ENCODE measurements at places on chromosomes 1 and 21. TPM values are rescaled to one million over a fixed set of nuclear protein-coding genes. Genes with fewer than 3 reads are reported as not detected.

DNA sequence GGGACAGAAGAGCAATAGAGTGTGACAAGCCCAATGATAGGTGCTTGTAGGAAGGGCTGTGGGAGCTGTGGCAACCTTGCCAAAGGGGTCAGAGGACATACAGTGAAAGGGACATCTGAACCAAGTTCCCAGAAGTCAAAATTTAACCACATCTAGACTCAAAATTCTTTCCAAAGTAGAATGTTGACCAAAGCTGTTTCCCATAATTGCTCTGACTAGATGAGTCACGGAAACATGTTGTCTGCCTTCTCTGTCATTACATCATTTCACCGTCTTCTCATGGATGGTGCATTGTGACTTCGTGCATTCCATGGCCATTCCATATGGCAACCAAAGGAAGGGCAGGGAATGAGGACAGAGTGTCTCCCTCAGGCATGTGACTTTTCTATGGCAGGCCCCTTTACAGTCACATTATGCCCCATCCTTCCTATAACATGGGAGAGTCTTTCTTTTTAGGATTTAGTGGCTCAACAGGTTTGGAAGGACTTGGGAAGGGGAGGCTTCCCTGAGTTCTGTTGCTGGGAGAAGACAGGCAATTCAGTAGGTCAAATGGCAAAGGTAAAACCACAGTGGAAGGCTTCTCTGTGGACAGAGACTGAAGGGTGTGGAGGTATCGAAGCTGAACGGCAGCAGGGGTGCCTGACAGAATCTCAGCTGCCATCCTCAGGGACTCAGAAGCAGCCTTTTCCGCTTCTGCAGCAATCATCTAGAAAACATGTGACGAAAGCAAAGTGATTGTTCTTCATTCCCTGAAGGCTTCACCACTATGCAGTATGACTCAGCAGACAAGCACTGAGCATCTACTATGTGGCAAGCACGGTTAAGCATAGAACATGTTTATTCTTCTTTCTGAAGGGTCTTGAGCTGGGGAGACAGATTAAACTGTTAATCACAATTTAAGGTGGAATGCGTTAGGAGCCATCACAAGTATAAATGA lies 24.7 kb downstream of the NPHS2 start:
- peak; percentile 70 for DNase-seq

DNA sequence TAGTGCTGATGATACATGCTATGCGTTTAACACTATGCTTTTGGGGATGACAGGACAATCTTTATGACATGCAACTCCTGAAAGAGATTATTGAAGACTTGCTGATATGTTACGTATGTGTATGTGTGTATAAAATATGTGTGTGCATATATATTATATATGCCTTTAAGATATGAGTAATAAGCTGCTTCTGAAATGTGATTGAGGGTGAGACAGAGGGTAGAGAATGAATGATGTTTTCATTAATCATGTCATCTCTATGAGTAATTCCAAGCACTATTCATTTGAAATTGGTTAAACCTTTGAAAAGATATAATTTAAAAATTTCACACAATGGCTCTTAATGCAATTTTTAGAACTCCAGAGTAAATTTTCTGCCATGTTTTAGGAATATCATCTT lies 5.8 kb downstream of the BCL9 start:
- no peak for DNase-seq

GRCh38 chr21:23247334-23247733 lies 2249.1 kb downstream of the NCAM2 start:
- DNase-seq: peak; percentile 42

PGLYRP4 gene
- total RNA-seq: not detected

DNA sequence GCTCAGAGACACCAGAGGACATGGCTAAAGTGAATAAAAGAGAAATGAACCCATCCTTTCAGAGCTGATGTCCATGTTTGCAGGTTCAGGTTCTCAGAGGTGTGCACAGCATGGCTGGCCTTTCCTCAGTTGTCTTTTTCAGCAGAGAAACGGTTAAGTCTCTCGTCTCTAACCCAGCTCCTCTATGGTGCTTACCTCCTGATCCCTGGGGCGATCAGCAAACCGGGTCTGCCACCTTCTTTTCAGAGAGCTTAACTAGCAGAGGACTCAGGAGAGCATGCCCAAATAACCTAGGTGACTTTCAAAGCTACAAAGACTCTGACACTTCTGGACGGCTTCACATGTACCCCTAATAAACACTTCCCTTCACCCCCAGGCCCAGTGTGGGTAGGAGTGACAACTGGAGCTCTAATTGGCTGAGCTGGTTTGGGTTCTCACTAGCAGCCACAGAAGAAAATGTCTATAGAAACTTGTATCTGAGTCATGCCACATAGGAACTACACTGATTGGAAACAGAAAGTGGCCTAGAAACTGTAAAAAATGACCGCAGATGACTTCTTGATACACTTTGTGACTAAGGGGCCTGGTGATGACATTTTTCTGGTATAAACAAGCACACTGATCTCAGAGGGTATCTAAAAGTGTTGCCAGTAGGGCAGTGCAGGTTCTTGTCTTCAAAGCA lies at the start of gene AIM2:
Gene AIM2 (minus strand): TSS at position 329 of the 682 bp plus-strand sequence. CDS start 3,267 bp downstream, outside the sequence.
- peak; percentile 80 for DNase-seq

- DNase-seq: peak; percentile 95
These were observed 19.8 kb downstream of the OLFML2B start for GRCh38 chr1:162003830-162004215.

DNA sequence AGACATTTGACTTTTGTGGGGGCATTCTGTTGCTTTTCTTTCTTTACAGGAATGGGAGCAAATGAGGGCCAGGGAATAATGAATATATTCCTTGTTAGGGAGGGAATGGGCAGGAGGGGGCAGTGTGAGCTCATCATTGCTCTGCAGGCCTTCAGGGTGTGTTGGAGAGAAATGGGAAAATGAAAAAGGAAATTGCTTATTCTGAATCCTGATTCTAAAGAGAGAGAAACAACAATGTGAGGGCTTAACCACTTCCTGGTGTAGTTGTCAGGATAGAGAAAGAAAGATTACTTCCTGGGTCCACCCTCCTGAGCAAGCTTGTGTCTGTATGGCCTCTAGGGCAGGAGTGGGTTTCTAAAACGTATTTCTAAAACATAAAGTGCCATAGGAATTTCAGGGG lies 28.3 kb downstream of the VANGL2 start:
- DNase-seq: peak; percentile 82

DNA sequence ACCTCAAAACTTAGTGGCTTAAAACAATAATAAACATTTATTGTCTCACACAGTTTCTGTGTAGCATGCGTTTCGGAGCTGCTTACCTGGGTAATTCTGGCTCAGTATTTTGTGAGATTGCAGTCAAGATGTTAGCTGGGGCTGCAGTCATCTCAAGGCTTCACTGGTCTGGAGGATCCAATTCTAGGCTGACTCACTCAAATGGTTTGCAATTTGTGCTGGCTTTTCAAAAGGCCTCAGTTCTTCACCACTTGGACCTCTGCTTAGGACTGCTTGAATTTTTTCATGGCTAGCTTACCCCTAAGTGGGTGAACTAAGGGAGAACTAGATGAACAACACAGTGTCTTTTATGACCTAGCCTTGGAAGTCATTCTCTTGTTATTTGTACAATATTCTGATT lies 21.0 kb downstream of the XPR1 start:
- no peak for DNase-seq

GRCh38 chr1:7070389-7071029 lies 285.3 kb downstream of the CAMTA1 start:
- DNase-seq: peak; percentile 36

Measured in HT1080 (cell line).